ENCODE measurements at places on chromosomes 11 and 22. TPM values are rescaled to one million over a fixed set of nuclear protein-coding genes. Genes with fewer than 3 reads are reported as not detected.

DNA sequence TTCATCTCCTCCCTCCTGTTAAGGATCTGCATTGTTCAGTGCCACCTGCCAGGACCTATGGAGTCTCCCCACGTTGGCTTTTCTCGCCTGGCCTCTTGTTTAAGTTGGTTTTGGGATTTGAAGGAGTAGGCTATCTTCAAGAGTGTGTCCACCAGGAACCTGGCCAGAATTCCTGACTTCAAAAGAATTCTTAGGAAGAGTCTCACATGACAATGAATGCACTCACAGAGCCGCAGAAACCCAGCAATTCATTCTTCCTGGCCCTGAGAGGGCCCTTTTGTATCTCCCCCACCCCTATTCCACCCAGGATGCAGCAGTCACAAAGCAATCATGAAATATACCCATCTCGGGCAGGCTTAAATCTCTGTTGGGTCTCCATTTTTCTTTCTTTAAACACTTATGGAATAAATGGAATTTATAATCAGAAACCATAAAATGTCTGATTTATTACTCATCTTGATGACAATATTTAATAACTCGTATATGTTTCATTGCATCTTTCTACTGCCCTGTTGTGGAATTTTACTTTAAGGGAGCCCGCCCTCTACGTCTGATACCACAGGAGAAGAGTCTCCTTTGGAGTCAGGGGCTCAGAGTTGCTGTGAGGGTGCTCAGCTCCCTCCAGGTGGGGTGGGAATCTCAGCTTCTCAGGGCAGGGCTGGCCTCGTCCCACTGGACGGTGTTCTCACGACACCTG, 507.0 kb downstream of the NTM start:
- DNase-seq: no peak

DNA sequence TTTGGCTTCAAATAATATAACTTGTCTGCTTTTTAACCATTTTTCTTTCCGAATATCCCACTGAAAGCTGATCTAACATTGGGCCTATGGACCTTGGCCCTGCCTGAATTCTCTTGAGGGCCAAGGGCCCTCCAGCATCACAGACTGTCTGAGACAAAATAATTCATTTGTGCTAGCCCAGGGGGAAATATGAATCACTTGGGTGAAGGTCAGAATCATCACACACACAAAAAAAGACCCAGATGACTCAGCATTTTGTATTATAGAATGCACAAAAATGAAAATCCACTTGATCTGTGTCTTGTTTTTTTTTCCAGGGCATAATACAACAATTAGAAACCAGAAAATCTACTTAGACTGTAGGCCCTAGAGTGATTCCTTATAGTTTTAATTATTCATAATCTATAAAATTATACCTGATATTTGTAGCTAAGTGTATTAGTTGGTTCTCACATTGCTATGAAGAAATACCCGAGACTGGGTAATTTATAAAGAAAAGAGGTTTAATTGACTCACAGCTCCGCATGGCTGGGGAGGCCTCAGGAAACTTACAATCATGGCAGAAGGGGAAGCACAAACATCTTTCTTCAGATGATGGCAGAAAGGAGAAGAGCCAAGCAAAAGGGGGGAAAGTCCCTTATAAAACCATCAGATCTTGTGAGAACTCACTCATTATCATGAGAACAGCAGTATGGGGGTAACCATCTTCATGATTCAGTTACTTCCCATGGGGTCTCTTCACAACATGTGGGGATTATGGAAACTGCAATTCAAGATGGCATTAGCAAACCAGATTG, 15.6 kb upstream of the RDX start:
- DNase-seq: no peak

DNA sequence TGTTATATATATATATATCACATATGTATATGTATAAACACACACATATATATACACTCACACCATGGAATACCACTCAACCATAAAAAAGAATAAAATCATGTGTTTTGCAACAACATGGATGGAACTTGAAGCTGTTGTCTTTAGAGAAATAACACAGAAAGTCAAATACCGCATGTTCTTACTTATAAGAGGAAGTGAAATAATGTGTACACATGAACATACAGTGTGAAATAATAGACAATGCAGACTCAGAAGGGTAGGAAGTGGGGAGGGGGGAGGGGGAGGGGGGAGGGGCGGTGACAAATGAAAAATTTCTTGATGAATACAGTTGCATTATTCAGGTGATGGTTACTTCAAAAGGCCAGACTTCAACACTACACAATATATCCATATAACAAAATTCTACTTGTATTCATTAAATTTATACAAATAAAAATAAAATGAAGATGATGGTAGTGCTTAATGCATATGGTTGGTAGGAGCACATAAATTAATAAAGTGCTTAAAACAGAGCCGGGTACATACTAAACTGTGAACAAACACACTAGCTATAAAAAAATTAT, 5.8 kb upstream of the OR5B2 start:
- DNase-seq: no peak

DNA sequence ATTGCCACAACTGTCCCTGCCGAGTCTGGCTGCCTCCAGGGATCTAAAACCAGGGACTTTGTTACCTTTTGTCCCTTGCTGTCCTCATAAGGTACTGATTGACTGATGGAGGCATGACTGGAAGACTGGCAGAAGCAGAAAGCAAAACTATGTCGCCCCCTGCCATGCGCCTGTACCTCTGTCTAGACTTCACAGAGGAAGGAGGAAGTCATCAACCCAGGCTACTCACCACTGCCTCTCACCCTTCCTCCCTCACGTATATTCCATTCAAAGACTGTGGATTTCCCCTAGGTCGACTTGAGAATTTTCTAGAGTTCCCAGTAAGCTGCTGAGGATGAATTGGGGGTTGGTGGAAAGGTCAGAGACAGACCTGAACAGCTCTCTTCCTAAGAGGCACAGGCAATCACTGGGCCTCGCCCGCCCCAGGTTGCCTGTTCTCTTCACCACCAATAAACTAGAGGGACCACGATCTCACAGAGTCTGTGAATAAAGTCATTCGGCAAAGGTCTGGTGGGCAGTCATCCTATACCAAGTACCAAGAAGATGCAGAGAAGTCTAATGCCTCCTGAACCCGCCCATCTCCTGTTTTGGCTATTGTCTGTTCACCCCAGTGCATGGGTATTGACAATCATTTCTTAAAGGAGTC, 27.5 kb upstream of the CHST1 start:
- no peak for DNase-seq

- DNase-seq: no peak
Observed at GRCh38 chr11:35689081-35689996, 26.8 kb downstream of the TRIM44 start.

GRCh38 chr22:29253561-29254285, 14.1 kb downstream of the RHBDD3 start:
- no peak for DNase-seq

GRCh38 chr22:36971341-36972125, 47.7 kb downstream of the TST start:
- peak; percentile 58 for DNase-seq

GRCh38 chr11:102560555-102561011, 30.0 kb upstream of the MMP7 start:
- DNase-seq: peak; percentile 25

- DNase-seq: no peak
Observed at GRCh38 chr11:47158242-47158641, 18.4 kb downstream of the ARFGAP2 start.

DNA sequence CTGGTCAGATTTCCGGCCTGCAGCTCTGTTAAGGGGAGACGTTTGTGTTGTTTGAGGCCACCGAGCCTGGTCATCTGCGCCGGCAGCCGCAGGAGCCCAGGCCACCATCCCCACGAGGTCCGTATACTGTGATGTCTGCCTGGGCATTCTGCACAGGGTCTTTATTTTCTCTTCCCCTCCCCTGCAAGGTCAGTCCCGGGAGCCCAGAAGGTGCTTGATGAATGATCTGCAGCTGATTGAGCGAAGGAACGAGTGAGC, 45.4 kb downstream of the CTTN start:
- no peak for DNase-seq

- DNase-seq: no peak
Observed at GRCh38 chr11:3074912-3075589, 17.8 kb upstream of the CARS1 start.

Gene IGLL1
- total RNA-seq: not detected

Gene CHST1
- 2.7 TPM for total RNA-seq

Gene CYB5R2
- 13.9 TPM for total RNA-seq

Gene SLC7A4
- total RNA-seq: 0.42 TPM

Gene C11orf16
- not detected for total RNA-seq

Gene RFPL3
- not detected for total RNA-seq

Gene MS4A12
- total RNA-seq: not detected

Gene DGKZ
- 18.5 TPM for total RNA-seq

Gene OR6M1
- total RNA-seq: not detected
